ENCODE measurements at places on chromosomes 2 and 18. TPM values are rescaled to one million over a fixed set of nuclear protein-coding genes. Genes with fewer than 3 reads are reported as not detected.
A peak's percentile ranks its signal among the peaks of the same experiment; 100 is the strongest.

- H3K27me3 ChIP-seq = no peaks in the 10 kb centered on the region
- no peak for DNase-seq
- H3K4me1 ChIP-seq = no peaks in the 10 kb centered on the region
- H3K36me3 ChIP-seq = no peaks in the 10 kb centered on the region
- no peak overlapping the region for H3K4me3 ChIP-seq
Observed at GRCh38 chr2:139031722-139032121, 251.5 kb upstream of the NXPH2 start.

GRCh38 chr2:172555272-172555521, 693 bp upstream of the PDK1 start:
- peak overlapping the region; percentile 97 for H3K27ac ChIP-seq
- DNase-seq = no peak
- no peaks in the 10 kb centered on the region for H3K36me3 ChIP-seq
- peaks cover 23% of the 10 kb centered on the region for H3K27me3 ChIP-seq
- H3K4me1 ChIP-seq = peaks cover 28% of the 10 kb centered on the region

Gene CXCR2
- not detected for total RNA-seq

DNA sequence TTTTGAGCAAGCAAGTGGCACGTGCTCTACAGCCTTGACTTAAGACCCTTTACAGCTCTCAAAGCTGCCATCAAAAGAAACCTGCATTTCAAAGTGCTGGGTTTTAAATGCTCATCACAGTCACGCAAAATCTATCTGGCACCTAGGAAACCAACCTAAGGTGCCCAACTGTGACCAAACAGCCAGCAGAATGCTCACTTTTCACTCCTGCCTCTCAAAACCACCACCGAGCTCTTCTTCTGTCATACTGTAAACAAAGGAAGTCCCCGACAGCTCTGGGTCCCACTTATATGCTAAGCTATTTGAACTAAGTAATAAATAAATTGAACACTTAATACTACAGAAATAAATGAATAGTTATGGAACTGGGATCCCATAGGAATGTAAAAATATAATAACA, 33.6 kb downstream of the SATB2 start:
- no peak overlapping the region for H3K4me3 ChIP-seq
- no peak overlapping the region for H3K27ac ChIP-seq
- H3K36me3 ChIP-seq = no peaks in the 10 kb centered on the region
- no peaks in the 10 kb centered on the region for H3K4me1 ChIP-seq
- H3K27me3 ChIP-seq = peaks cover 4% of the 10 kb centered on the region
- no peak for DNase-seq

- H3K27ac ChIP-seq = no peak overlapping the region
- H3K36me3 ChIP-seq = no peaks in the 10 kb centered on the region
- DNase-seq = no peak
- H3K4me1 ChIP-seq = no peaks in the 10 kb centered on the region
- H3K27me3 ChIP-seq = peaks cover 11% of the 10 kb centered on the region
- no peak overlapping the region for H3K4me3 ChIP-seq
Observed at GRCh38 chr2:14951569-14952285, 319.2 kb downstream of the LRATD1 start.

DNA sequence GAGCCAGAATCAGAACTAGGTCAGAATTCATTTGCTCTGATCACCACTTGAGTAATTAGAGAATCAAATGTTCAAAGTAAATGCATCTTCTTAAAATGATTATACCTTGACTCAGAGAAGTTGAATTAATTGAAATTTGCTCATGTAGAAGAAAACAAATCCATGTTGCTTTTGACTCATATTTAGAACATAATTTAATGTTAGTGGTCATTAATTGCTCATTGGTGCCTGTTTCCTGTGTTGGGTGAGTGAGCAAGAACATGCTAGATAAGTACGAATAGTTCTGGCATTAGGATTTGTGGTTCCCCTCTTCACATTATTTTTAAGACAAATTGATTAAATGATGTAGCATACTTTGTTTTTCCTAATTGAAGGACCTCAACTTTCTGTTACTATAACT, 19.0 kb downstream of the ACVR2A start:
- DNase-seq = no peak
- peaks cover 12% of the 10 kb centered on the region for H3K4me1 ChIP-seq
- H3K4me3 ChIP-seq = no peak overlapping the region

DNA sequence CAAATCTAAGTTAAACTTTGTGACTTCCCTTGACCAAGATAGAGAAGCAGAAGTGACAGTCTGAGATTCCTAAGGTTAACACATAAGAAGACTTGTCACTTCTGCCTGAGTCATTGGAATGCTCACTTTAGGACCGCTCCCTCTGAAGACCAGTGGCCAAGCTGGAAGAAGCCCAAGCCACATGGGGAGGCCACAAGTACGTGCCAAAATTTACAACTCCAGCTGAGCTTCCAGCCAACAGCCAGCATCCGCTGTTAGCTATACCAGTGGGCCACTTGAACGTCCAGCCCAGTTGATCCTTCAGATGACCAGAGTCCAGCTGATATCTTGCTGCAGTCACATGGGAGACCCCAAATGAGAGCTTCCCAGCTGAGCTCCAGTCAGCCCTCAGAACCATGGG, 18.1 kb upstream of the ANTXR1 start:
- no peak overlapping the region for H3K27ac ChIP-seq
- no peaks in the 10 kb centered on the region for H3K4me1 ChIP-seq
- DNase-seq = no peak
- H3K36me3 ChIP-seq = no peaks in the 10 kb centered on the region
- no peak overlapping the region for H3K4me3 ChIP-seq

DNA sequence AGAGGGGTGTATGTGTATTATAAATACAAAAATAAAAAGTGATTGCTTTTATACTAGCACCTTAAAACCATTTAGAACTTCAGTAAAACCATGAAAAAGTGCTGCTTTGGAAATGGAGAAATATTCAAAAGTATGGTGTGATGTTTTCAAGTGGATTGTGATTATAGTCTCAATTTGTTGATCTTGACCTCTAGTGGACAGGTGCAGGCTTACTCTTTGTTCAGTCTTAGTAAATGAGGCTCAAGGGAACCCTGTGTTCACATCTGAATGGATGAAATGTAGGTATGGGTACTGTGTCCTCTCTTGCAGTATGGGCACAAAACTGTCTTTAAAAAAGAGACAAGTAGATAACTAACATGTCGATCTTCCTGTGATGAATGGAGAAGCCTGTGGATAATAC, 145.8 kb downstream of the MCFD2 start:
- H3K36me3 ChIP-seq = no peaks in the 10 kb centered on the region
- no peak overlapping the region for H3K4me3 ChIP-seq
- DNase-seq = no peak

GRCh38 chr2:241190291-241190981, 2.0 kb downstream of the ANO7 start:
- no peaks in the 10 kb centered on the region for H3K36me3 ChIP-seq
- H3K27ac ChIP-seq = no peak overlapping the region
- H3K27me3 ChIP-seq = no peaks in the 10 kb centered on the region
- no peak for DNase-seq

- no peaks in the 10 kb centered on the region for H3K27me3 ChIP-seq
- H3K27ac ChIP-seq = no peak overlapping the region
- DNase-seq = no peak
- no peak overlapping the region for H3K4me3 ChIP-seq
- no peaks in the 10 kb centered on the region for H3K36me3 ChIP-seq
Observed at GRCh38 chr2:168577885-168578284, 121.8 kb downstream of the CERS6 start.

DNA sequence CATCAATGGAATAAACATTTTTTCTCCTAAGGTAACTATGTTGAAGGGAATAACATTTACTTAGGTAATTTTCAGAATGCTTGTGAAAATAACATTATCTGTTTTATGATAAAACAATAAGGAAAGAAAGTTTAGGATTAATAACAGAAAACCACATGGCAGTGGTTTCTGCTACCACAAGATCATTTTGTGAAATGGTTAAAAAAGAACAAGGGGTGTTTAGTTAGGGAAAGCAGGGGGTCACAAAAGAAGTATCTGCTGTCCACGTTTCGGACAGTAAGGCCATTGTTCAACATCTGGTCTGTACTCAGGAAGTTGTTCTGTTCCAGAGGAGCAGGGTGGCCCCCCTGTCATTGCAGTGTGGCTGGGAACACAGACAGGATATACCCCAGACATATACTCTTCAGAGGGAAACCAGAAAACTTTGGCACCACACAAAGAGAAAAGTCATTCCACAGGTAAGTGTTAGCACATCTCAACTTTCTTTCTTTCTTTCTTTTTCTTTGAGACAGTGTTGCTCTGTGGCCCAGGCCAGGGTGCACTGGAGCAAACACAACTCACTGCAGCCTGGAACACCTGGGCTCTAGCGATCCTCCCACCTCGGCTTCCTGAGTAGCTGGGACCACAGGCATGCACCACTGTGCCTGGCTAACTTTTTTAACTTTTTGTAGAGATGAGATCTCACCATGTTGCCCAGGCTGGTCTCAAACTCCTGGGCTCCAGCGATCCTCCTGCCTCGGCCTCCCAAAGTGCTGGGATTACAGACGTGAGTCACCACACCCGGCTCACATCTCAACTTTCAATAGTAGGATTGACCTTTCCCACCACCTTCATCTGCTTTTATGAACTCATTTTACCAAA, 14.8 kb upstream of the ARL5A start:
- H3K27me3 ChIP-seq = no peaks in the 10 kb centered on the region
- no peak overlapping the region for H3K4me3 ChIP-seq
- H3K4me1 ChIP-seq = peaks cover 8% of the 10 kb centered on the region
- H3K27ac ChIP-seq = no peak overlapping the region
- H3K36me3 ChIP-seq = no peaks in the 10 kb centered on the region
- DNase-seq = no peak

- peaks cover 3% of the 10 kb centered on the region for H3K36me3 ChIP-seq
- H3K27me3 ChIP-seq = no peaks in the 10 kb centered on the region
- no peak for DNase-seq
- H3K4me1 ChIP-seq = peaks cover 33% of the 10 kb centered on the region
- peak overlapping the region; percentile 56 for H3K27ac ChIP-seq
Observed at GRCh38 chr2:15557887-15558311, 3.2 kb downstream of the NBAS start.

Gene ZBTB7C
- 0.57 TPM for total RNA-seq

Gene CDH2
- 210 TPM for total RNA-seq

DNA sequence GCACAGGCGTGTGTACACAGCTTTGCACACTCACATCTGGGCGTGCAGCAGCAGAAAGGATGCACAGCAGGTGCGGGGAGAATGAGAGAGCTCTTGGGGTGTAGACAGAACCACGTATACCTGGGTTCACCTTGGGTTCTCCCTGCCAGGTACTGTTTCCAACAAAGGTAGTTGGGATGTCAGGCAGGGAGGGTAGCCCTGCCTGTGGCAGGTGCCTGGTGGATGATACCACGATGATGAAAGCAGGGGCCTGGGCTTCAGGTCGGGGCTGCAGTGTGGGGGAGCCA, 6.5 kb upstream of the ARID5A start:
- H3K27ac ChIP-seq = peak overlapping the region; percentile 59
- DNase-seq = no peak
- peaks cover 6% of the 10 kb centered on the region for H3K4me1 ChIP-seq

DNA sequence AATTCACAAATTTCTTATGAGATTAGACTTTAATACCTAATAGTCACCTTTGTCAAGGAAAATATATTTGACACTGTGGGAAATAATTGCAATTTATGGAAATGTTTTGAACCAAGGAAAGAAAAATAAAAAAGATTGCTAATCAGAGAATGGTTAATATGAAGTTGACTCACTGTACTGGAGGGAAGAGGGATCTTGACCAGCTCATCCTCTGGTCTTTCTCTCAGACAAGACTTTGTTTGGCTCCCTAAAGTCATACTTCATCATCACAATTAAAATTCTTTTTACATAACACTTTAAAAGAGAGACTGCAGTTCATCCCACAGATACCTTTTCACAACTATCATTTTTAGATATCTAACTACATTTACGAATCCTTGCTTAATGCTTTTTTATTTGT, 538.5 kb upstream of the ZEB2 start:
- no peak overlapping the region for H3K4me3 ChIP-seq
- DNase-seq = no peak
- no peaks in the 10 kb centered on the region for H3K27me3 ChIP-seq
- H3K36me3 ChIP-seq = no peaks in the 10 kb centered on the region

Gene FBXO48
- total RNA-seq = 1.2 TPM

GRCh38 chr18:30971338-30971956, 71.1 kb downstream of the DSC3 start:
- no peak for DNase-seq
- H3K27ac ChIP-seq = no peak overlapping the region

GRCh38 chr2:238352361-238352760, 32.0 kb downstream of the TRAF3IP1 start:
- DNase-seq = no peak
- no peaks in the 10 kb centered on the region for H3K4me1 ChIP-seq
- no peaks in the 10 kb centered on the region for H3K27me3 ChIP-seq

Gene CCDC102B
- 3.1 TPM for total RNA-seq

Gene ZNF521
- total RNA-seq = 39.1 TPM

GRCh38 chr2:18001671-18002070, 123.2 kb downstream of the KCNS3 start:
- H3K4me3 ChIP-seq = no peak overlapping the region
- no peaks in the 10 kb centered on the region for H3K27me3 ChIP-seq
- DNase-seq = no peak
- no peaks in the 10 kb centered on the region for H3K36me3 ChIP-seq
- peaks cover 7% of the 10 kb centered on the region for H3K4me1 ChIP-seq
